Choroid plexus epithelial cell (primary cell): ENCODE measurements at places on chromosomes 4 and X.

GRCh38 chrX:46757593-46757992 lies 1.3 kb downstream of the SLC9A7 start:
- no peak for DNase-seq

DNA sequence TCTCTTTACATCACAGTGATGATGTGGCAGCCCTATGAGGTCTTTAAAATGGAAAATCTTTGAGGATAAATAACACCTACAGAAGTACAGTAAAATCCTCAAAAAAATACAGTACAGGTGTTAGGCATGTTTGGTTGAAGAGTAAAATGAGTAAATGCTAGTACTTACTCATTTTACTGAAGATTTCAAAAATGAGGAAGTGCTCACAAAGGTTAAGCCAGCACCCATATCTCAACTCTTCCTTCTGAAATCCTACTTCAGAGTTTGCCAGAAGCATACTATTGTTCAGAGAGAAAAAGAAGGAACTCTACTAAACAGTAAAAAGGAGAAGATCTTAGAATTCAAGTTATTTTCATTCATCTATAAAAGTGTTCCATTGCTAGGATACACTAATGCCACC lies 130.9 kb downstream of the CBR4 start:
- DNase-seq: no peak

GRCh38 chr4:152534541-152535359 lies 1.1 kb downstream of the FBXW7 start:
- peak; percentile 27 for DNase-seq

DNA sequence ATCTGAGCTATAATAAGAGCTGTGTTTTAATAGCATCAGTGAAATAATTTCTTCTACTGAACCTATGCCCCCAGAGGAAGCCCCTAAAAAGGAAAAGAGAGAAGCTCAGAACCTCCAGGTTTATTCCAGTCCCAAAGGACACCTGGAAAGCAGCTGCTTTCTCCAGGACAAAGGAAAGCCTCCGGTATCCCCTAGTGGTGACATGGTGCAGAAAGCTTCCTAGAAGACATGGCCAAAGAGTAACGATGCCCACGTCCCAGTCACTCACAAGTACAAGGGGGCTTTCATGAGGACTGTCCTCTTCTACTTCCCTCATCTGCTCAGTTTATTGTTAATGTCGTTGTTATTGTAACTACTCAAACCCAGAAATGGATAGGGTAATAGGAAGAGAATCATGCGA lies 343.9 kb downstream of the UNC5C start:
- no peak for DNase-seq

DNA sequence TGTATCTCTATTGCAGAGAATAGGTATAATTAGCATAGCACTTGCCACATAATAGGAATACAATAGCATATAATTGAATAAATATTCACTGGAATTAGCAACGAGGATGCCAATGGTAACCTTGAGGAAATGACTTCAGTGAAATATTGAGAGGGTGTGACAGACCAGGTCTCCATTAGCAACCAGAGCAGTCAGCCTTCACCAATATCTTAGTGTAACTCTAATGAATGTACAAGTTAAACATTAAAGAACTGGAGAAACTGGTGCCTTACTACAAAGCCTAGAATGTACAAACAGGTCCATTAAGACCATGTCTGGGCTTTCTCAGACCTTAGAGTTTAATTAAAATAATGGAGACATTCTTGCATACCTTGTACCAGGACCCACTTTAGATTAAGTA lies 143.0 kb downstream of the MAGEB17 start:
- DNase-seq: no peak

DNA sequence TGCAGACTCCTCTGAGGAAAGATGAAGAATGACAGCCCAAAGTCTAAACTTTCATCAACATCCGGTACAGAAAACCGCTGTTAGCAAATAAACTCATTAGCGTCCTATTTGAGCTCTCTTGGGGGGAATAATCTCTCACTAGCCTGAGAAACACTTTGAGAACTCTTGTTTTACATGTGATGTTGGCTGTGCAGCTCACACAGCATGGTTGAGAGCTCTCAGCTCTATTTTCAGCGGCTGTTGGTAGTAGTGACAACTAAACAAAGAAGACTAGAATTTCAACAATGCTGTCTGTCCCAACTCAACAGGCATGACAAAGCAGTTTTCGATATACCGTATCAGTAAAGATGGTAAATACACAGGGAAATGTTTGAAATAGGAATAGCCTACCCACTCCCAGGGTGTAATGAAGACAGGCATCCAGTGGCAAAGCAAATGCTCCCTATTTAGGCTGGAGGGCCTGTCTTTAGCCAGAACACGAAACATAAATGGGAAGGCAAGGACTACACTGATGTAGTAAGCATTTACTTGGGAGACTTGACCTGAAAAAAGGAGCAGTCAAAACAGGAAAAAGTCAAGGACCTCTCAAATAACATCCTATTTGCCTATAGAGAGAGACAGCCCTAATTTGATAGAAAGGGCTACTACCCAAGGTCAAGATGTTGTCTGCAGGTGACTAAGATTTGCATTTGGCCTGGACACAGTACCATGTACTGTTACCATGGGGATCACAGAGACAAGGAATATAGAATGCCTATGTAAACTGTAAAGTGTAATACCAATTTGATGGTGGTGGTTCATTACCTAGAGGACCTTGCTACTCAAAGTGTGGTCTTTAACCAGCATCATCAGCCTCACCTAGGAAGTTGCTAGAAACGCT lies 60.4 kb downstream of the PPEF2 start:
- peak; percentile 44 for DNase-seq
